ENCODE measurements at places on chromosomes 3 and 15.

- peak; percentile 49 for DNase-seq
These were observed 237.8 kb downstream of the OPA1 start for GRCh38 chr3:193830791-193831191.

DNA sequence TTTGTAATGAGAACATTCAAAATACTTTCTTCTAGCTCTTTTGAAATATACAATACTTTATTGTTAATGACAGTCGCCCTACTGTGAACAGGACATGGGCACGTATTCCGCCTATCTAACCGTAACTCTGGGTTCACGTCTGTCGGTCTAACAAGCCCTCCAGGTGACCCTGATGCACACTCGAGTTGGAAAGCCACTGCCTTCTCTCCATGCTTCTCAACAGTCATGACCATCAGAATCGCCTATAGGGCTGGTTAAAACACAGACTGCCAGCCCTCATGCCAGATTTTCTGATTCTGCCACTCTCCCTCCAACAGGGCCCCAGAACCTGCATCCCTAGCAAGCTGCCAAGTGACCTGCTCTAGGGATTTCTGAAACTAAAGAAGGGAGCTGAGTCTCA lies 140.2 kb downstream of the FOXP1 start:
- DNase-seq: no peak

DNA sequence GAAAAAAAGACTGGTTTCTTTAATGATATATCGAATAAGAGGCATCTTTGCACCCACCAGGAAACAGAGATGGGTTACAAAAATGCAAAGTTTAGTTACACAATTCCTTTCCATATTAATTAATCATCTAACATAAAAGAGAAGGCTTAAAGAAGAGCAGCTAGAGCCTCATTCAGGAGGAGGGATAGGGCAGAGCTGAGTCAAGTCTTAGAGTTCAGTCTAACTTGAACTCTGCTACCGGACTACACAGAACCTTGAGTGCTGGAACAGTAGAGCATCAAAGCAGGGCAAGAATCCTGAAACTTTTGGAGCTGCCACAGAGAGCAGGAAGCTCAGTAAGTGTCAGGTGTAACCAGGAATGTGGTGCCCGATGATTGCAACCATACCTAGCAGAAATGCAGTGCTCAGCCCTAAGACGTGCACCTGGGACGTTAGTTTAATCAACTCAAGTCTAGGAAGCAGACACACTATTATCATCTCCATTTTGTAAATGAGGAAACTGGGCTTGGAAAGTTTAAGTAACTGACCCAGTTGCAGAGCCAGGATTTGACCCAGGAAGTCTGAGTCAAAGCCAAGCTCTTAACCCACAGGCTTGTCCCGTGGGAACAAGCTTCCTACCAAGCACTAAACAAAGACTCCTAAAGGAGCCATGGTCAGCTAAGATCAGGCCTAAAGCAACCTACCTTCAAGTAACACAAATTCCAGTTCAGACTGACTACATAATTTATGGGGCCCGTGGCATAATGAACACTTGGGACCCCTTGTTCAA lies 187.4 kb downstream of the FOXP1 start:
- DNase-seq: no peak

DNA sequence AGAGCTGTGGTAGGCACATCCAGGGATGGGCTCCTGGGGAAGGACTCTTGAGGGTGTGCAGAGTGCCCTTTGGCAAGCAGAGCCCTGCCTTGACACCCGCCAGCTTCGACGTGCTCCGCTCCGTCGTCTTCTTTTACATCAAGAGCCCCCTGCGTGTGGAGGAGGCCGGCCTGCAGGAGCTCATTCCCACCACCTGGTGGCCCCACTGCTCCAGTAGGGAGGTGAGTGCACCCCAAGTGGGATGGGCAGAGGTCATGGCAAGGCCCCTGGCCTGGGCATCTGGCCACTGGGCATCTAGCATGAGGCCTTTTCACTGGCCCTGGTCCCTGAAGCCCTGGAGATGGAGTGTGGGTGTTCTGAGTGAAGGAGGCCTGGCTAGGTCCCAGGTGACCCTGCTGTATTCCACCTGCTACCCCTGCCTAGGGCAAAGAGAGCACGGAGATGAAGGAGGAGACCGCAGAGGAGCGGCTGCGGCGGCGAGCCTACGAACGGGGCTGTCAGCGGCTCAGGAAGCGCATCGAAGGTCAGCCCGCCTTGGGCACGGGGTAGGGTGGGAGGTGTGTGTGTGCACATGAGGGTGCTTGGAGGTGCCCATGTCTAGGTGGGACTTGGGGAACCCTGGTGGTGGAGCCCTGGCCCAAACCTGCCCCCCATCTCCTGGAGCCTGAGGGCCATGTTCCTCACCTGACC lies 12.2 kb downstream of the RNF123 start:
- no peak for DNase-seq

DNA sequence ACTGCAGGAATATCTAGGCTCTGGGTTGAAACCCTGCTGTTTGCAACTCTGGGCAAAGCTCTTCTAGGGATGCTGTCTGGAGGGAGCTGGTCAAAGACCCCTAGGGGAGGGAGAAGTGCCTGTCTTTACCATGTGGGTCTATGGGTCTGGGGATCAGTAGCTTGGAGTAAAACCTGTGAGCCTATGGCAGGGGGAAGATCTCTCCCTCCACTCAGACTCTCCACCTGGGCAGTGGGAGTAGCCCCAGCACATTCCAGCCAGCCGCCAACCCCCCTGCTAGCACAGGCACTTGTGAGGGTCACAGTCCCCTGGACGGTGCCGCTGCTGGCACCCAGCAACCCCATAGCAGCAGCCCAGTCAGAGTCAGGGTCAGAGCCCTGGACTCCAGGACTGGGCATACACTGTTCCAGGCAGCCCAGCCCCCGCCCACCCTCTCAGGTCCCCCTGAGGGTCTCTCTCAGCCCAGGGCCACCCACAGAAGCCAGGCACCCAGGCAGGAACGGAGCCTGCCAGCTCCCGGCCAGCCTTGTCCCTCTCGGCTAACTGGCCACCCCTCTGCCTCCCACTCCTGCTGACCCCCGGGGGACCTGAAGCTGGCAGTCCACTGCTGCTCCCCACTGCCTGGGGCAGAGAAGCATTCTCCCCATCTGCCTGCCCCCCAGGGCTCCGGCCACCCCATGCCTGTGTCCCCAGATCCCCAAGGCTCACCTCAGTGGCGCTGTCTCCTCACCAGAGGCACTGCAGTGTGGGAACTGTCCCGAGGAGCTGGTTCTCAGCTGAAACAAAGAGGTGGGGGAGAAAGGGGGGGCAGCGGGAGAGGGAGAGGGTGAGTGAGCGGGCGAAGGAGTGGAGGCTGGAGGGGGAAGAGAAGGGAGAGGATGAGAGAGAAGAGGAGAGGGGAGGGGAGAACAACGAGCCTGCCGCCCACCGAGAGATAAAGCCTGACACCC lies 10.8 kb downstream of the GLYCTK start:
- no peak for DNase-seq

DNA sequence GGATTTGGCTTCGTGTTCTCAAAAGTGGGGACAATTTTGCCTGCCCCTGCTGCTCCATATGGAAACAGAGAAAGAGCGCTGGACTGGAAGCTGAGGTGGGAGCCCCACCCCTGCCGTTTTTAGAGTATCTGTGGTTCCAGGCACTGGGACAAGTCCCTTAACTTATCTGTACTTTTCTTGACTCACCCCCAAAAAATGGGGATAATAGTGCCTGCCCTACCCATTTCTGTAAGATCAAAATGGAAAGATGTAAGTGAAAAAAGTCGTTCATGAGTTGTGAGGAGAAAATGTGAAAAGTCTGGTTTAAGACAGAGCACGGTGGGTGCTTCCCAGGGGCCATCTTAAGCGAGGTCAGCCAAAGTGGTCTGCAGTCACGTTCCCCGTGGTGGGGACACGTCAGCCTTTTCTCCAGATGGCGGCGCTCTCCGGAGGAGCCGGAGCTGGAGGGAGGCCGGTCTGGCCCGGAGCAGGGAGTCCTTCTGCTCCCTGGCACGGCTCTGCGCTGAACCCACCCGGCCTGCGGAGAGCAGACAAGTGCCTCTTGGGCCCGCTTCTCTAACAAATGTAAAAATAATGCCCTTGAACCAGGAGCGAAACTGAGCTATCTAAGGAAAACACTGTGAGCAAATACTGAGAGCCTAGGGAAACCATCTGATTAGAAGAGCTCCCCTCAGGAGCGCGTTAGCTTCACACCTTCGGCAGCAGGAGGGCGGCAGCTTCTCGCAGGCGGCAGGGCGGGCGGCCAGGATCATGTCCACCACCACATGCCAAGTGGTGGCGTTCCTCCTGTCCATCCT lies at the start of gene CLDN18:
Gene CLDN18 (plus strand): TSS at position 690 of the 797 bp plus-strand sequence. CDS start 61 bp downstream, at position 751.
- DNase-seq: no peak

- no peak for DNase-seq
These were observed 3.8 kb upstream of the KIF23 start for GRCh38 chr15:69410248-69410874.

DNA sequence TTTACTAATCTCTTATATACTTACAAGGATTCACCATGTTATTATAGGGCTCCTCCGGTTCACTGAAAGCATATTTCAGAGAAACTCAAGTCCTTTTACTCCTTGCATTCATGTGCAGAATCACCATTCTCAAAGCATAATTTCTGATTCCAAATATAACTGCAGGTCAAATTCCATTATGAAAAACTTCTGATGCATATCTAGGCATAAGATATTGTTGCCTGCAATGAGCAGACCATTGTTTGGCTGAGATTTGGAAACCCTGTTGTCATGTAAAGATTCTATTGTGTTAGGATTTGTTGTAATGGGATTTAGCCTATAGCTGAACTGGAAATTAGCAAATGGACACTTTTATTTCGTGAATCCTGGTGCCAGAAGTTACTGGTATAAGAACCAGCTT lies 69.5 kb upstream of the PRICKLE2 start:
- DNase-seq: no peak

DNA sequence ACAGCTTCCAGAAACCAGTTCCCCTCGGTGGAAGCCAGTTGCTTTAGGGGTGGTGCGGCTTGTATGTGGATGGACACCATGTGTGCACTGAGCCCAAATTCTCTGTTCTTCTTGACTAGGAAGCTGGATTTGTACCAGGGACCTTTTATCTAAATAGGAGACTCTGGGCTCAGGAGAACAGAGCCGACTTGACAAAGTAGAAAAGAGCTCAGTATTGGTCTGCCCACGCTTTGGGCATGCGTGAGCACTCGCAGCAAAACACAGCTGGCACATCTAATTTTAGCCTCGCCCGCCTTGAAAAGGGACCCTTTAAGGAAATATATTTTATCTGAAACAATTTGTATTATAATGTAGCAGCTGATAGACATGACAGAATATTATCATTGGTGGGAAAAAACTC lies 1.1 kb upstream of the RBMS3 start:
- DNase-seq: no peak

DNA sequence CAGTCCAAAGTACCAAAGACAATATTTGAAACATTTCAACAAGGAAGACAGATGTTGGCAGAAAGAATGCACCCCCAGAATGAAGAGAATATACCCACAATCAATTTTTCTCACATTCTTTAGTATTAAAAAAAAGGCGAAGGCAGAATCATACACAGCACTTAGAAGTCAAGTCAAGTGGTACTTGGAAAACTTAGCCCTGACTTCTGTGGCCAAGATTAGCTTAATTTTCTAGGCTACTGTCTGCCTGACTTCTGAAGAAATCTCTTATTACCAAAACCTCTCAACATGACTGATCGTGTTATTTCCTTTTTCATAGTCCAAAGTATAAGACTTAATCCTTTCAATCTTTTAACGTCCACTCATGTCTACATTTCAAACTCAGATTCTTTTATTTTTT lies 60.7 kb downstream of the PBRM1 start:
- DNase-seq: no peak

GRCh38 chr3:133742351-133743091 lies 3.7 kb upstream of the TF start:
- no peak for DNase-seq

- DNase-seq: no peak
These were observed 16.7 kb upstream of the KLF15 start for GRCh38 chr3:126373682-126374601.

DNA sequence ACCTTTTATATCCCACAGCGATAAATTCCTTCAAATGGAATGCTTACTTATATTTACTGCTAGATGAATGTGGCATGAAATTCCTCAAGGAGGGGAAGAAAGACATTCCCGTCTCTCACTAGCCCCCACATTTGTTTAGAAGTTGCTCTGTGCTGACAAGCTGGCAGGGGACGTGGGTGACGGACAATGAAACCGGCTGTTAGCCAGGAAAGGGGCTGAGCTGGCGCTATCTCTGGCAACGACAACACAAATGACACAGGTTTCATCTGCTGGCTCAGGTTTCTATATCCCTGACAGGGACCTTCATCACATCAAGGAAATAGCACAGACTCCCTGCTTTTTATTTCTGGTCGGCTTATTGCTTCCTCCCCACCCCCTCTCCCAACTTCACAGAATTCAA lies 15.8 kb downstream of the RUVBL1 start:
- DNase-seq: no peak

DNA sequence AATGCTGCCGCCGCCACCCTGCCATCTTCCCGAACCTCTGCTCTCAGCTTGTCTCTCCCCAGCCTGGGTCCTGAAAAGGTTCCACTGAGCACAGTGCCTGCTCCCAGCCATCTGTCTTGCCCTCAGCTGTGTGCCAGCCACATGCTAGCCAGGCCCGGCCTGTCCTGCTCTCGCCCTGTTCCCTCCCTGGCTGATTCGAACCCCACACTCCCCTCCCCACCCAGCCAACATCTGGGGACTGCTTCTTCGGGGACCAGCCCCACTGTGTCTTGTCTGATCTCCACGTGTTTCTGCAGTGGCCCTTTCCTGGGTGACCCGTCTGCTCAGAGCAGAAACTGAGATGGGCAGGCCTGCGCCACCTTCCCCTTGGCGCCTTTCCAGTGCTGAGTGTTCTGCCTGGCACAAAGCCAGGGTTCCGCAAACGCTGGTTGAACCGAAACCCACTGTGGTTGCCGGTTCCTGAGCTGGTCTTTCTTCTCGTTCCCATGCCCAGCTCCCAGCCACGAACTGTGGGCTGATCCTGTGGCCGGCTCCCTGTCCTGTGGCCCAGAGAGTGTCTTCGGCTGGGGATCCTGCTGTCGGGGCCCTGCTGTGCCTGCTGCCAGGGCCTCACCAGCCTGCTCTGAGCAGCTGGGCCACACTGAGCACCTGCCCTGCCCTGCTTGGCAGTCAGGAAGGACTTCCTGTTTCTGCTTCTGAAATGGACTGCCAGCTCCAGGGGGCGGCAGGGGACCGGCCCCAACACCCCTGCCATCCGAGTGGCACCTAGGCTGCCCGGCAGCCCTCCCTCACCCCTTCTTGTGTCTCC lies 62.7 kb upstream of the KLF13 start:
- peak; percentile 72 for DNase-seq

- no peak for DNase-seq
These were observed 292.0 kb downstream of the TBL1XR1 start for GRCh38 chr3:176905331-176905730.

- no peak for DNase-seq
These were observed 282.6 kb downstream of the KLF13 start for GRCh38 chr15:31609258-31609681.

DNA sequence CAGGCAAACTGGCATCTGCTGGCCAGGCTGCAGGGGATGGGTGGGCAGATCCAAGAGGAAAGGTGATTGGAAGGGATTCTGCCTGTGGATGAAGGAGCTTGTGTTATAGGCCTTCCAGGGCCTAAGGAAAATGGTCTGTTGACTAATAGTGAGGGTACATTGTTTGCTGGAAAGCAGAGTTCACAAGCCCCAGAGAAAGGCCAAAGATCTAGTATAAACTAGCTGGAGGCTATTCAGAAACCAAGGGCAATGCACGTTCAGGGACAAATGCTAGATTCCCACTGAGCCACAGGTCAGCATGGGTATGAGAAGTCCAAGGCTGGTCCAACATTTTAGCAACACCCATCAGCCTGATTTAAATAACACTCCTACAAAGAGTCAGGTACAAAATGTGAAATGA lies 74.7 kb downstream of the FBN1 start:
- DNase-seq: no peak

All from substantia nigra (tissue), 51 donors.